ENCODE measurements at places on chromosomes 3 and 15.
A peak's percentile ranks its signal among the peaks of the same experiment; 100 is the strongest.

DNA sequence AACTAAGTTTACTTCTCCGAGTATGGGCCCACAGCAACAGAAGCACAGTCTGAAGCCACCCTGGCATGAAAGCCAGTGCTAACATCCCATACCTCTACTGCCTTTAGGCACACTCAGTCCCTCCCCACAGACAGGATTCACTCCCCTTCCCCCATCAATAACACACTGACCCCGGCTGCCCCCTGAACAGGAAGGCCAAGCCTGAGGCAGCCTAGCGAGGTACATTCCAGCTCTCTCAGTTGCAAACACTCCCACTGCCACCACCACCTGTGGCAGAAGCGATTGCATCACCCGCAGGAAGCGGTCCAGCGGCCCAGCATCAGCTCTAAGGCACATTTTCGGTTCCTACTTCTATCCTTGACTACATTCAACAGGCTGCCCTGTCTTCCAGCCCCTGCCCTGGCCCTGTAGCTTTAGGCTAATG, 7.0 kb upstream of the BMF start:
- peak; percentile 74 for DNase-seq

DNA sequence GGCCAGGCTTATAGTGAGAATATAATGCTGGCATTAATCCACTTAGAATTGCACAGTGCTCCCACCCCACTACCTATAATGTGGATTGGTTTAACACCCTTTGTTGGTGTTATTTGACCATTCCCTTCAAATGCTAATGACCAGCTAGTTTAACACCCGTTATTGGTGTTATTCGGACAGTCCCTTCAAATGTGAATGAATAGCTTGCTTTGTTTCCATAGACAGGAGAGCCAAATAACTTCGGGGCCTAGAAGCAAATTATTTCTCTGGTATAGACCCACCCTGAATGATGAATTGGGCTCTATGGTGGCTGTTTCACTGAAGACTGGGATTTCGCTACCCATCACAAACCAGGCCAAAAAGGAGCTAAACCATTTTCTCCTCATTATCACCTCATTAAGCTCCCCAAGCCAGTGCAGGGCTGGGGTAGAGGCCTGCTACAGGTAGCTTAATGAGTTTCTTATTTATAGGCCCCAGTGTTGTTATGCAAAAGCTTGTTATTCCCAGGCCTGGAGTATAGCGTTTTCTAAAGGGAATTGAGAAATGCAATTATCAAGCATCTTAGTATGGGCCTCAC, 494.1 kb upstream of the DPH6 start:
- no peak for DNase-seq

GRCh38 chr15:99167201-99167600, 62.3 kb downstream of the SYNM start:
- DNase-seq: no peak

DNA sequence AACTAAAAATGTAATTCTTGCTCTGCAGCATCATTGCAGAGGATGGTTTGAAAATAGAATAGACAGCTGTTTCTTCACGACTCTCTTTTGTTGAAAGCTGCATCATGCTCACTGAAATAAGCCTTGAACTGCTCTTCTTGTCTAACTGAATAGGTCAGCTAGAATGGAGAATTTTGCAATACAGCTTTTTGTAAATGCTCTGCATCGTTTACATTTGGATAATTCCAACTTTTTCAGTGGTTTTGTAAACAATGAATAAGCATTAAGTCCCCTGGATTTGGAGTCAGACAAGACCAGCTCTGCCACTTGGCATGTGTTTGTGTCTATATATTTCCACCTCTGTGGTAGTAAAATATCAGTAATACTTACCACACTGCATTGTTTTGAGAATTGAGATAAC, 95.2 kb downstream of the PLSCR2 start:
- DNase-seq: no peak

- DNase-seq: no peak
These were observed 15.7 kb downstream of the GABRB3 start for GRCh38 chr15:26757141-26757540.

- peak; percentile 77 for DNase-seq
These were observed 921 bp downstream of the MGLL start for GRCh38 chr3:127821394-127821793.

- no peak for DNase-seq
These were observed 17.4 kb downstream of the AADACL2 start for GRCh38 chr3:151751161-151751560.

DNA sequence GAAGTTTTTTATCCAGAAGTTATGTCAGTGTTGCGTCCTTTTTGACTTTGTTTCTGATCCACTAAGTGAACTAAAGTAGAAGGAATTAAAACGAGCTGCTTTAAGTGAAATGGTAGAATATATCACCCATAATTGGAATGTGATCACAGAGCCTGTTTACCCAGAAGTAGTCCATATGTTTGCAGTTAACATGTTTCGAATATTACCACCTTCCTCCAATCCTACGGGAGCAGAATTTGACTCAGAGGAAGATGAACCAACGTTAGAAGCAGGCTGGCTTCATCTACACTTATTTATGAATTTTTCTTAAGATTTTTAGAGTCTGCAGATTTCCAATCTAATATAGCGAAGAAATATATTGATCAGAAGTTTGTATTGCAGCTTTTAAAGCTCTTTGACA, 57.6 kb downstream of the DNAH1 start:
- no peak for DNase-seq

- peak; percentile 53 for DNase-seq
These were observed 28.1 kb upstream of the SYNM start for GRCh38 chr15:99076555-99077308.

DNA sequence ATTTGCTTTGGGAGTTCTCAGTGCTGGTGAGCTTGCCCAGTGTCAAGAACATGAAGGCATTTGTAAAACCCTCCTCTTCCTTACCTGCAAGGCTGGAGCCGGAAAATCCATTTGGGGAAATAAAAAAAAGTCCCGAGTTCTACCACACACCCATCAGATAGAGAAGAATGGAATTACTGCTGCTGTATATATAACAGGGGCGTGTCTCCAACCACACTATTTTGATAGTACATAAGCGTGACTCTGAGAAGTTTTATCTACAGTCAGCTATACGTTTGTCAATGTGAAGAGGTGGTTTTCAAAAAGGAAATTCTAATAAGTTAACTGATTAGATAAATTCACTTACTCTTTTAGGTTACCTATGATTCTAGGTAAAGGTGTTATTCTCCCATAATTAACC, 1.3 kb upstream of the CPA3 start:
- DNase-seq: no peak

GRCh38 chr3:113285226-113285625, 73.9 kb downstream of the BOC start:
- DNase-seq: no peak

GRCh38 chr3:195508185-195508584, 34.9 kb downstream of the PPP1R2 start:
- no peak for DNase-seq

- DNase-seq: no peak
These were observed 41.4 kb downstream of the COL6A6 start for GRCh38 chr3:130558366-130558765.

DNA sequence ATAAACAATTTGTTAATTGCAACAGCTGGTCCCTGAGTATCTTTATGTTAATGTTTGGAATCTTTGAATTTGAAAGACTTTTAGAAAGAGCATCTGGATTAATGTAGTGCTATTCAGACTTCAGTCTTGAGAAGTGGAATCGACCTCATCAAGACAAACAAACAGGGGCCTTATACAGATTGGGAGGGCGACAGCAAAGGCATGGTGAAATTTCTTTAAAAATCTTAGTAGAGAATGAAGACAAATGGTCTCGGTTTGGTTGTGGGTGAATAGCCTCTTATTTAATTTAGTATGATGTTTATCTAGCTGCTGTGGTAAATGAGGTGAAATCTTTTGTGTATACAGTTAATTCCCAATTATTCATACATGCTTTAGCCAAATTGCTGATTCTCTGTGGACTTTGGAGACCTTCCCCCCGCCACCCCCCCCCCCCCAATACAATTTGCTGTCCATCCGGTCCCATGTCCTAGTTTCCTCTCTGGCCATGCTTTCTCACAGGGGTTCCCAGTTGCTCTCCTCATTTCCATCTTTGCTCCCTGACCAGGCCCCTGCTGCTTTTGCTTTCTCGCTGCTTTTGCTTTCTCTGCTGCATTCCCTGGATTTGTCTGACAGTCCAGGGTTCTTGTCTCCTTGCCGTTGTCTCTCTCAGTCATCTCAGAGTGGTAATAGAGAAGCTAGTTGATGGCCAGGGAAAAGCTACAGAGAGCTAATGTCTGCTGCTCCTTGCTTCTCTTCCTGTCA, 135.3 kb downstream of the FNDC3B start:
- DNase-seq: no peak

DNA sequence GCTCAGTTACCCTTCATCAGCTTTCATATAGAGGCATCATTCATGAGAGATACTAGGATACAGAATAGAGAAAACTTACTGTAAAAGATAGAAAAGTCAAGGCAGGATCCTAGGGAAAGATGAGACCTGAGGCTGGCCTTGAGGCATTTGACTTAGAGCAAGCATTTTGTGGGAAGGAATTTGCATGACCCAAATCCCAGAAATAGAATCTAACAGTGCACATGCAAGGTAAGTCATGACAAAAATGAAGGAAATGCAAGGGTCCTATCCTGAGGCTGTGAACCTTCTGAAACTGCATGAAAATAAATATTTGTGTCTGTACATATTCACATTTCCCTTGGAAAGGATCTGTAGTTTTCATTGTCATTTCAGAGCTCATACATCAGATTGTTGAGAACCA, 122.3 kb downstream of the HCN4 start:
- DNase-seq: no peak

DNA sequence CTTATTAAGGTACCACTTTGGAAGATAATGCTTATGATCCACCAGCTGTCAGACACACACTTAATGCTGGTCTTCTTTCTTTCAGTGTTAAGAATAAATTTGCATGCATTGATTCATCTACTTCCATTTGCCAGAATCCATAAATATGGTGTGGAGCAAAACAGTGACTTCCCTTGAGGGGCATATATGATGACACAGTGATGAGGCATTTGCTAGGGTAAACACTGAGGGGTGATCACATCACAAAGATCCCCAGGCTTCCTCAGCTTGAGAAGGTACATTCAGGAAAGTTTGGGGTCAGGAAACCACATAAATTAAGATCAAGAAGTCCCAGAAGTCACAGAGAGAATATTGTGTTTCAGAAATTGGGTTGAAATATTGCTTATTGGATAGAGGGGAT, 9.9 kb upstream of the ZBED2 start:
- no peak for DNase-seq

GRCh38 chr15:56098195-56098863, 104.9 kb upstream of the NEDD4 start:
- DNase-seq: no peak

DNA sequence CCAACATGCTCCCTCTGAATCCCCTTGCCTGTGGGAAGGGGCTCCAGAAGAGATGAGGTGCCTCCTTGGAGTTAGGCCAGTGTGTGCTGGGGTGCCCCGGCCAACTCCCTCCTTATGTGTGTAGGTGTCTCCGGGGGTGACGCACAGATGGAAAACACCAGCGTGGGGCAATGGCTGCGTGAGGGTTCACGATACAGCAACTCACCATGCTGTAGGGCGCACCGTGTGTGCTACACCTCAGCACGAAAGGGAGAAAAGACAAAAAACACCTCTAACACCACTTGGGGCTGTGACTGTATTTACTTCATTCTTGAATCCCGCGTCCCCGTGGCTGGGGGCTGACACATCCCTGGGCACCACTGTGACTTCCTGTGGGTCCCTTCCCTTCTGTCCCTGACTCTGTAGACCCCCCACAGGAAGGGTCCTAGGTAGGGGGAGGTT, 1.6 kb upstream of the CALML4 start:
- DNase-seq: peak; percentile 44

- peak; percentile 84 for DNase-seq
These were observed 130.0 kb downstream of the FRMD4B start for GRCh38 chr3:69255928-69256327.

- peak; percentile 73 for DNase-seq
These were observed 91.5 kb upstream of the CHD2 start for GRCh38 chr15:92808598-92809063.

GRCh38 chr3:168072323-168072650, 23.4 kb downstream of the GOLIM4 start:
- DNase-seq: no peak

GRCh38 chr3:160402221-160403027, 3.0 kb downstream of the SMC4 start:
- DNase-seq: no peak

DNA sequence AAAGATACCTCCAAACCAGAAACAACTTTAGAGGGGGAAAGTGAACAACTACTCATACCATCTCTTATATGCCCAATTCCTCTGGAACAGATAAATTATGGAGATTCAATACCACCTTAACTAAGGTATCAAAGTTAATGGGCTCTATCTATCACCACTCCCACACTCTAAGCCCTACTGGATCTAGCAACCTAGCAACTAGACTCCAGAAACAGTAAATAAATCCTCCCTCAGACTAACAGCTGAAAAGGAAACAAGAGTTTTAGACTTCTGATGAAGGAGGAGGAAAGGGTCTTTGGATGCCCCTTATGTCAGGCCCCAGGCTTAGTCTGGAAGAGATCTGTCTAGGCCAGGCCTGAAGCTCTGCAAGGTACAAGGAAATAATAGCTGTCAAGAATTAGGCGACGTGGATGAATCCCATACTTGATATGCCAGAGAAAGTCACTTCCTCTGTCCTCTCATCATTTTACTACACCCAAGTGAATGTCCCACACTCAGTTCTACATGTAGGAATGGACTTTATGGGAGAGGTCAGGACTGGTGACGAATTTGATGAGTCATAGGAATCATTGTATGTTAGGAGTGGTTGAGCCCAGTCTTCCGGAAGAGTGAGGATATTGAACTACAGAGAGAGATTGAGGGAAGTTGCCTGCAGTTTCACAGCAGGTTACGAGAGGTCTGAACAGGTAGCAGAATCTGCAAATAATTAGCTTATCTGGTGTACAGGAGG, 113.8 kb downstream of the AKAP13 start:
- DNase-seq: no peak

DNA sequence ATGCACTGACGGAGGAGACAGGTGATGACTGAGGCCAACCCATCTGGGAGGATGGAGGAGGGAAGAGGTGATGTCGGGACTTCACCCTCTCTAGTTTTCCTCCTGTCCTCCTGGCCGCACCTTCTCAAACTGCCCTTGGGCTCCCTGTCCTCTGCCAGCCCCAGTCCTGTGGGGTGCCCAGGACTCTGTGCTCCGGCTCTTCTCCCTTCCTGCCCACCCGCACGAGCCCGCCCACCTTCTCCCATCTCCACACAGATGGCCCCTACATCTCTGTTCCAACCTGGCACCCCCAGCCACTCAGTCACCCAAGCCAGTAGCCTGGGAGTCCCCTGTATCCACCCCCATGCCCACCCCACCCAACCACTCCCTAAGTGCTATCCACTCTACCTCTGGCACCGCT, 206.7 kb upstream of the LINGO1 start:
- DNase-seq: no peak
